Retina (tissue), 1 donor: ENCODE measurements at places on chromosomes 16 and 17.

GRCh38 chr17:77572065-77572601, 386.4 kb upstream of the TNRC6C start:
- peak; percentile 72 for DNase-seq

DNA sequence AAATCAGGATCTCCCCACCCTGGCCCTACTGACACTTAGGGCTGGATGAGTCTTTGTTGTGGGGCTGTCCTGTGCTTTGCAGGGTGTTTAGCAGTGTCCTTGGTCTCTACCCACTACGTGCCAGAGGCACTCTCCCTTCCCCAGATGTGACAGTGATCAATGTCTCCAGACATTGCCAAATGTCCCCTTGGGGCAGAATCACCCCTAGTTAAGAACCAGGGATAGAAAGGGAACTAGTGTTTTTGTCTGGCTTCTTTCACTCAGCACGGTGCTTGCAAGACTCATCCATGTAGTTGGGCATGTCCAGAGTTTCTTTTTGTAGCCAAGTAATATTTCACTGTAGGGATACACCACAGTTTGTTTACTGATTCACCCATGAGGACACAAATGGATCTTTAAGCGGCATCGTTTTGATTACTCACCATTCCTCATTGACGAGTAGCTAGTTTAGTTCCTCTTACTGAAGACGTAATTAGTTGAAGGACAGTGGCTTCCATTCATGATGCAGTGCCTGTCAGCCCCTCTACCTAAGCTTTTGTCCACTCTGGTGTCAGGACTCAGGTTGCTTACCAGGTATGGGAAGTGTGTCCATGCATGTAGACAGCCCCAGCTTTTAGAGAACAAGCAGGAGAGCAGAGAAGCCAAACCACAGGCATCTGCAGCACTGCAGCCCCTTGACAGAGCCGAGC, 26.0 kb upstream of the ITGB4 start:
- no peak for DNase-seq

GRCh38 chr17:21176773-21177395, 37.1 kb downstream of the TMEM11 start:
- no peak for DNase-seq

DNA sequence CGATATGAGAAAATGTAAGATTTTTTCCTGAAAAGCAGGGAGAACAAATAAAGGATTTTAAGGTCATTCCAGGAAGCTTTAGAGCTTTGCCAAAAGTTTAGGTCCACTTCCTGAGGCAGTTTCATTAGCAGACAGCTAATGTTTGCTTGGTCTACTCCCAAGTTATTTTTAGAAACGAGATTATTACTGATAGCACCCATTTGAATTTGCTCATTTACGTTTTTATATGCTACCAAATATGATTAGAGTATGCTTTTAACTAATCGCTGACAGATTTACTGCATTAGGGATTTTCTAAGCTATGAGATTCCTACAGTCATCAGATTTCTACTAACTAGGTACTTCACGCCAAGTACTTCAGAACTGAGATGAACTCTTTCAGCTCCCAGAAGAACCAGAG, 98.1 kb downstream of the WNT3 start:
- no peak for DNase-seq

- no peak for DNase-seq
These were observed 2.4 kb downstream of the CRLF3 start for GRCh38 chr17:30821871-30822723.

DNA sequence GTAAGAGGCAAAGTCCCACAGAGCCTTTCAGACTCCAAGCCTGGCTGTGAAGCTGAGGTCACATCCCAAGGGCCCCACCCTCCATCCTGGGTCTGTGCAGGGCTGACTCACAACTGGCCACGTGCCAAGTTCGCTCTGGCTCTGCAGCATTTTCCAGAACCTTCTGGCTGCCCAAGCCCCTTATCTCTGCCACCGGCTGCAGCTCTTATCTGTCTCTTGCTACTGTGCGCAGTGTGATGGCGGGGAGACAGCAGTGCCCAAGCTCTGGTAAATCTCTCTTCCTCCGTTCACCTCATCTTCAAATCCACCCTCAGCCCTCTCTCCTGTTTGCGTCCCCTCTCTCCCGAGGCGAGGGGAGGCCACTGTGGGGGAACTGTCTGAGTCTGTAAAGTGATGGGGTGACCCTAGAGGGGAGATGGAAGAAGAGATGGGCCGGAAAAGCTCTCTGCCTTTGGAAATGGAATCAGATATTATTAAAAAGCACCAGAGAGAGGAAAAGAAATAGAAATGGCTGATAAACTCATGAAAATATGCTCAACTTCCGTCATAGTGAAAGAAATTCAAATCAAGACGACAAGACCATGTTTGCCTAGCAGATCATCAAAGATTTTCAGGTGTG, 162.7 kb upstream of the CDC42EP4 start:
- no peak for DNase-seq

- DNase-seq, result no peak
These were observed 33.6 kb upstream of the PABPN1L start for GRCh38 chr16:88899901-88900661.

- no peak for DNase-seq
These were observed 377.8 kb downstream of the SOX9 start for GRCh38 chr17:72498364-72499210.

DNA sequence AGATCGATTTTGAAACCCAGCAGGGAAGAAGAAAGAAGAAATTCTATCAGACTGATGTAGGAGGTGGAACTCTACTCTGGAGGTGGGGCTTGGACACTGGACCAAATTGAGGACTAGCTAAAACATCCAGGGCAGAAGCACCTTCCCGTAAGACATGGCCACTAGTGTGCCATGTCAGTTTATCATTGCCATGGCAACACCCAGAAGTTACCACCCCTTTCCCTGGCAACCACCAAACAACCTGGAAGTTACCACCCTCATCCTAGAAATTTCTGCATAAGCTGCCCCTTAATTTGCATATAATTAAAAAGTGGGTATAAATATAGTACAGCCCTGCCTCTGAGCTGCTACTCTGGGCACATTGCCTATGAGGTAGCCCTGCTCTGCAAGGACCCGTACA, 66.7 kb downstream of the NACA2 start:
- DNase-seq, result no peak

- no peak for DNase-seq
These were observed 76.3 kb upstream of the HNF1B start for GRCh38 chr17:37820995-37821713.

DNA sequence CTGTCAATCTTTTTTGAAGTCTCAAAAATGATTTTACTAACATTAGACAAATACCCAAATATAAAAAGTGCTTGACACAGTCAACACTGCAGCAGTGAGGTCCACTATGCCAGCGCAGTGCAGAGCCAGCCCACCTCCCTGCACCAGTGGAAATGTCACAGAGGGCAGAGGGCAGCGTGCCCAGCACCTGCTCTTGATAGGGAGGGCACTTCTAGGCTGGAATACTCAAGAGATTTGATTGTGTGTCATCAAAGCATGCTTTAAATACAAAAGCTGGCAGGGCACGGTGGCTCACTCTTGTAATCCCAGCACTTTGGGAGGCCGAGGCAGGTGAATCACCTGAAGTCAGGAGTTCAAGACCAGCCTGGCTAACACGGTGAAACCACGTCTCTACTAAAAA, 136.0 kb downstream of the ANKRD11 start:
- no peak for DNase-seq

DNA sequence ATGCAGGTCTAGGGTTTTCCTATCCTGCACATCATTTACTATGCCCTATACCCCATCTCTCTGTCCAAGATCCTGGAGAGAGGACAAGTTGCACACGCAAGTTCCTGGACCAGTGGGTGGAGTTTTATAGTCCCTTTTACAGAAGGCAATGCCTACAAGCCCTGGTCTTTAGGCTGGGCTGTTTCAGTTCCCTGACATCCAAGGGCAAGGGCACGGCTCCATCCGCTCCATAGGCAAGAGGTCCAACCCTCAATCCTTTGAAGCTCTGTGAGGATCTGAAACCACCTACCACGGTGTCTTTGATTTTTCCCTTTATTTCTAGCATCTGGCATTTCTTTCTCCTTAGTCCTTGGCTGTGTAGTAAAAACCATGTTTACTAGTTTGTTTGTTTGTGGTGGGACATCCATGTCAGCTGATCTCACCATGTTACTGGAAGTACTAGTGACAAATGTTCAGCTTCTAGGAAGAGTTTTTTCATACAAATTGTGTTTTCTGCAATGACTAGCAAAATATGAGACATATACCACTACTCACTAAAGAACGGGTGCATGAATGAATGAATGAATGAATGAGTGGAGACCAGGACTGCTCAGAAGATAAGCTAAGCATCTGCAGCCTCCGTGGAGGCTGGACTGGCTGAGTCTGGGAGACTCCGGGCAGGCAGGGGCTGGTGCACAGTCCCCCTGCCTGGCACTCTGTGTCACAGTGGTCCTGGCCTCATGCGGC, 359.4 kb downstream of the SLC39A11 start:
- no peak for DNase-seq

DNA sequence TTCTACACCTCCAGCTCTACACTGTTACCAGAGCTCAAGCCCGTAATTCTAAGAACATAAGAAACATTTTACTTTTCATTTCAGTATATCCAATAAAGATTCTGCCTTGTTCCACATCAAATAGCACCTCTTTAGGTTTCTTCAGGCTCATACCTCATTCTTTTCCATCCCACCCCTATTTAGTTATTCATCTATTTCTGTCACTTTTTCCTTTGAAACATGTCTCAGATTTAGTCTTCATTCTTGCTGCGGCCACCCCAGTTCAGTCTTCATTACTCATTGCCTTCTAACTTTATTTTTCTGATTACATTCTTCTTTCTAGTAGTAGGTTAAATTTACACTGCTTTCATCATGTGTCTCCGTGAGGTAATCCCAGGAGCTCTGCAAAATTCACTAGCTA, 33.5 kb downstream of the PPM1E start:
- DNase-seq, result no peak

GRCh38 chr16:72149676-72150464, 22.1 kb downstream of the PMFBP1 start:
- DNase-seq, result no peak

DNA sequence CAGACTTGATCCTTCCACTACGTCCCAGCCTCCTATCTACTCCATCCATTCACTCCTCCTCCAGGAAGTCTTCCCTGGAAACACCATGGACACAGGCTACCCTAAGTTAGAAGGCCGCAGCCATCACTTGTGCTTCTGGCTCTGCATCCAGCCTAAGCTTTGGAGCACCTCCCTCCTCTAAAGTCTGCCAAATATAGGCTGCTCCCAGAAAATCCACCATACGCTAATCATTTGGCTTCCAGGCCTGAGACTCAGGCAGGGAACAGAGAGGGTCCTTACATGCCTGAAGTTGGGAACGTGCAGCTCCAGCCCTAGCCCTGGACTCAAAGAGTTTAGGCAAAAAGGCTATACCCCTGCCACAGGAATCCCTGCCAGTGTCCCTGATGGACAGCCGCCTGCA, 6.7 kb downstream of the PCGF2 start:
- no peak for DNase-seq
